ENCODE measurements at places on chromosomes 7 and 10.

GRCh38 chr7:129698516-129699418 lies 87.2 kb downstream of the NRF1 start:
- no peak for DNase-seq

DNA sequence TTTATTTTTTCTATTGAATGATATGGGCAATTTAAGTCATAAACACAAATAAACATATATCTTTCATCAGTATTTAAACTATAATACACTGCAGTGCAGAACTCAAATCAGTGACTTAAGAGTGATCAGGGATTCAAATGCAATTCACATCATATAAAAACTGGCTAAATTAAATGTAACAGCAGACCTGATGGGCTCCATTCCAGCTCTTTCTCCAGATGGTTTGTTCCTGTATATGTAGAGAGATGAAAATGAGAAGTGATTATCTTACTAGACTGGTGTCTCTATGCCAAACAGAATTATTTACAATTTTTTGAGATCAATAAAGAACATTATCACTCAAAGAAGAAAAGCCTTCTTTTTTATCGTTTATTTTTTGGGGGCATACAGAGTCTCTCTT lies 568.8 kb upstream of the ADARB2 start:
- DNase-seq: no peak

DNA sequence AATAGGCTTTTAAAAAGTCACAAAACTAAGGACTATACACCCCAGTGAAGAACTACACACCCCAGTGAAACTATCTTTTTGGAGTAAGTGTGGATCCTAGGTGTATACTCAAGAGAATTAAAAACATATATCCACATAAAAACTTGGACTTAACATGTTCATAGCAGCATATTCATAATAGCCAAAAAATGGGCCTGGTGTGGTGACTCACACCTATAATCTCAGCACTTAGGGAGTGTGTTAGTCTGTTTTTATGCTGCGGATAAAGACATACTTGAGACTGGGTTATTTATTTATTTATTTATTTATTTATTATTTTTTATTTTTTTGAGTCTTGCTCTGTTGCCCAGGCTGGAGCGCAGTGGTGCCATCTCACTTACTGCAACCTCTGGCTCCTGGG lies 19.0 kb upstream of the COMTD1 start:
- no peak for DNase-seq

- no peak for DNase-seq
These were observed 65.6 kb downstream of the CTBP2 start for GRCh38 chr10:125094806-125095205.

GRCh38 chr7:30548845-30549244 lies 44.2 kb upstream of the GGCT start:
- no peak for DNase-seq

DNA sequence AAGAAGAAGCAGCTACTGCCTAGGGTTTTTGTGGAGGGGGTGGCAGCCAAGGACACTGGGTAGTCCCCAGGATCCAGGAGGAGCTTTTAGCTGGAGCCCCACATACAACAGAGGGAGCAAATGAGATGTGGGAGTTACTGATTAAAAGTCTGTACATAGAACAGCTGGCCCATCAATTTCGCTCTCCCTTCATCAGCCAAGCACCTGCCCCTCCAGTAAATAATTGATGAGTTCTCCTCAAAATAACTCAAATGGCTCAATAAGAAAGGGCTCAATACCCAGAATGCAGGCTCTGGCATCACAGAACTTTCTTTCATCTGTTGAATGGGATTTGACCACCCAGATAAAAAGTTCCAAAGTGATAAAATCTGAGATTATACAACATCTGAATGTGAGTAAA lies 15.1 kb upstream of the WNT8B start:
- no peak for DNase-seq

DNA sequence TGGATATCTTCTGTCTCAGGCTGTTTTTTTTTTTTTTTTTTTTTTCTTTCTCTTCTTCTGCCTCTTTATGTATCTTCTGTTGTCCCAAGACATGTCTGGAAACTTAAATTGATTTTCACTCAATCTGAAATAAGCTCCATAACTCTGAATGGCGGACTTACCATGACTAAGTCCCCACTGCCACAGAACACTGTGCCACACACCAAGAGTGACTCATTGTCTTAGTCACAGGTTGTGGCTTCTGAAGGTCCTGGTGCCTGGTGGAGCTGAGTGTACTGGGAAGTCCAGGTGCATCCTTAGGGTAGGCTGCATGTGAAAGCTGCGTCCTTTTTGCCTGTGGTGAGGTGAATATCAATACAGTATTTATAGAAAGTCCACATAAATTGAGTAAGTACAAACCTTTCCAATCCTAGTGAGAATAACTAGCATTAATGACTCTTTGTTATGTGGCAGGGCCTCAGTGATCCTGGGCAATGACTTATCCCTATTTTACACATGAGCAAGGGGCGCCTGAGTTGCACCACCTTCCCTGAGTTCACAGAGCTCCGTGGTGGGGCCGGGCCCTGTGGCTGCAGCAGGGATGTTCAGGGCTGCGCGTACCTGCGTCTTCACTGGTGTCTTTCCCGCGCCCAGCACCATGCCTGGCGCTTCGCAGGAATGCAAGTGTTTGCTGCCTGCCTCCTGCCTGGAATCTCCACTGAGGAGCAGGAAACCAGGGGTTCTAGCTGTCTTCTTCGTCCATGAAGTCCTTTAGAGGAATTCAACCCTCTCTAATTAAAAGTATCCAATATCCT lies 4.3 kb downstream of the PFKP start:
- DNase-seq: no peak

DNA sequence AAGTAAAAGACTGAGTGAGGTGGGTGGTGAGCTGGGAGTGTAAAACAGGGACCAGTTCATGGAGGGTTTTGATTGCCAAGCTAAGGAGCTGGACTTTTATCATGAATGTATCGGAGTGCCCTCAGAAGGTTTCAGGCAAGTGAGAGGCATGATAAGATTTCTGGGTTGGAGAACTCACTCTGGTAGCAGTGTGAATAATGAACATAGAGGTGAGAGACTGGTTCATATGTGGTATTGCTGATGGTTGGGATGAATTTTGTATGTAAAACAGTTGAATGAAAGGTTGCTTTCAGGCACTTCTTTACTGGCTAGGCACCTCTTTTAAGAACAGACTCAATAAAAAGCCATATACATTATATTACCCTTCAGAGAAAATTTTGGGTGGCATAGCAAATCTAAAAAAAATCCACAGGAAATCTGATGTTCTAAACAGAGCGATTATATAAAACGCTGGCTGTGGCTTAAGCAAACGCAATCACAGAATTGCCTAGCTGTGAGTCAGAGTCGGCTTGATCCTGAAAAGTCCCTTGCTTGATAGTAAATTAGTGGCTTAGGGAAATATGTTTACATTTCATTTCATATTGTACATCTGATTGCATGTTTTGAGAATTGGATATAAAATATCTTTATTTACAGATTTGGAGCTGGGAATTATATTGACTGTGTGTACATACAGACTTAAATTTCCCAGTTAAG lies 92.9 kb upstream of the HDAC9 start:
- no peak for DNase-seq

DNA sequence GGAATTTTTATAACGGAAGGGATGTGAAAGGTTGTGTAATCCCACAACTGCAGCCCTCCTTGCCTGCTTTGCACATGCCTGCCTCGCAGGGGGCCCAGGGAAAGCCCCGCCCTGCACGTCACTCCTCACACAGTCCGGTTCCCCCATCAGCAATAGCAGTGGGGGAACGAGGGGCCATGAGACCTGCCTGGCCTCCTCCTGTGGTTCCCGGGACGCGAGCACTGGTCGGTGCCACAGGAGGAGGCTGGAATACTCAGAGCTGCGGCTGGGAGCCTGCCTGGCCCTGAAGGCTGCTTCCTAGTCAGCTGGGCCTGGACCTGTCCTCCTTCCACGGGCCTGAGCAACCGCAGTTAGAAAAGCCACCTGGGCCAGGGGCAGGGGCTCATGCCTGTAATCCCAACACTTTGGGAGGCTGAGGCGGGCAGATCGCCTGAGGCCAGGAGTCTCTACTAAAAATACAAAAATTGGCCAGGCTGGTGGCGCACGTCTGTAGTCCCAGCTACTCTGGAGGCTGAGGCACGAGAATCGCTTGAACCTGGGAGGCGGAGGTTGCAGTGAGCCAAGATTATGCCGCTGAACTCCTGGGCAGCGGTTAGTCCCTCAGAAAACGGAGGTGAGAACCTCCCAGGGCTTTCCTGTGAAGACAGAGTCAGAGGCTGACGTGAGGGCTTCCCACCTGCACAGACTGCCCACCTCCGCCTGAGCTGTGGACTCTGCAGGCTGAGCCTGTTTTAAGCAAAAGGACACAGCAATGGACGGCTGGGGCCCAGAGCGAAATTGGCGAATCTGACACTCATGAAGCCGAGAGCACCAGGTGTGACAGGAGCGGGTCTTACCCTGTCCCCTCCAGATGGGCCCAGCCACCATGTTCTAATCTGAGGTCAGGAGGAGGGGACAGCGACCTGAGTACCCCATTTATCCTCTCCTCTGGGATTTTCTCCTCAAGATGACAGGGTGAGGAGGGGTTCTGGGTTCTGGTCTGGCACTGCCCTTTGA lies 52.9 kb downstream of the VIPR2 start:
- DNase-seq: no peak

- no peak for DNase-seq
These were observed 54.3 kb downstream of the ARHGAP21 start for GRCh38 chr10:24669285-24669852.

DNA sequence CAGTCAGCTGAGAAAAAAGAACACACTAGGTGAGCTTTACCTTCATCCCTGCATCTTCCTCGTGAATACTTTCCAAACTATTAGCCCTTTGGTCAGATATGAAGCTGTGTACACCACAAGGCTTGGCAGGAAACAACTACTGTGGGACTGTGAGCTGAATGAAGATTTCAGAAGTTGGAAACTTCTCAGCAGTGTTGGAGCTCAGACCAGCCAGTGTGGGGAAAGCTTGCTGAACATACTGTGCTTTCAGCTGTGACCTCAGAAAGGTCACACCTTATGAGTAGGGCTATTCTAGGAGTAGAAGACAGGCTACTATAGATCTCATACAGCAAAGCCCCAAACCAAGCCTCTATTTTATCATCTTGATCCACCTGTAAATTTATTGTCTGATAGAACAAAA lies 123.6 kb downstream of the EXOC4 start:
- DNase-seq: no peak

DNA sequence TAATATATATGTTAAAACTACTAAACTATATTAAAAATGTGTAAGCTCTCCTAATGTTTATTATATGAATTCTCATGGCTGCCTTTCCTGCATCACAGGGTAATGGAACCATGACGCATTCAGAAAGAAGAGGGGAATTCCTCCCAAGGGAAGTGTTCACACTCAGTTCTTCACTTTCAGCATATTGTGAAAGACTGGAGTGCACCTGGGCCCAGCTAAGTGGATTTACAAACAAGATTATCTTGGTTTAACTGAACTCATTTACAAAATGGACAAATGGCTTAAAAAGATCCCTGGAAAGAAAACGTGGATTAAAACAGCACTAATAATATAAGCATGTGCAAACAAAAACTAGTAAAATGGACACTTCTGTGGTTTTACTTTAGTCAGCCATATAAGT lies 149.8 kb downstream of the DOCK4 start:
- no peak for DNase-seq

DNA sequence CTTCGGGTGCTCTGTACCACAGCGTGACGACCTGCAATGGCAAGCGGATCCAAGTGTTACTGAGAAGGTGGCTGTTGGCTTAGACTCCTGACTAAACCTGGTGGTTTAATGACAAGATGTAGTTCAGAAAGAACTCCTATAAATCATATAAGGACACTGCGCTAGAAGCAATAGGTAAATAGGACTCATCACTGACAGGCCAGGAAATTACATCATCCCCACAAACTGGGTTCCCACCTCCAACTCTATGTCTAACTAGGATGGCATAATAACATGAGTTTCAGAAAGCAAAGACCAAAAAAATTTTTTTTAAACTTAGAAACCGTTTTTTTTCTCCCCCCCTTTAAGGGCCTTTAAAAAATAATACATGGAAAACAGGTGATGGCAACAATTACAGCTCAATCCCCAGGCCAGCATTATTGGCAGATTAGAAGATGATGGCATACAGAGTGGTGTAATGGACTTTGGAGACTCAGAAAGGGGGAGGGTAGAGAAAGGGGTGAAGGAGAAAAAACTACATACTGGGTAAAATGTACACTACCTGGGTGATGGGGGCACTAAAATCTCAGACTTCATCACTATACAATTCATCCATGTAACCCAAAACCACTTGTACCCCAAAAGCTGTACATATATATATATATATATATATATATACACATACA lies 81.4 kb upstream of the FAM133B start:
- DNase-seq: no peak

DNA sequence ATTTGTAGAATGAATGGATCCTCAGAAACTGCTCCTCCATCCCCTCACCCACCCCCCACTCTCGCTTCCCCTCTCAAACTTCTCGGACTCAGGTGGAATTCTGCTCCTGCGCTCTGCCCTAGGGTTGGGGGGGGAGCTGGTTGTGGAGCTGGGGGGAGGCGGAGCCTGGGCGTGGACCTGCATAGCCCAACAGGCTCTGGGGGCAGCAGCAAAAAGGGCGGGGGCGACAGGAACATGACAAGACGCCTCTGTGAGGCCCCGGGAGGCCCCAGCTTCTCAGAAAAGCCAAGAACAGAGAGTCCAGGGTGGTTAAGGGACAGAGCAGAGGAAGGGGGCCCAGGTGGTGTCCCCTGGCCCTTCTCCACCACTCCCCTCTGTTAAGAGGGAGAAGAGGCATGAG lies 3.5 kb downstream of the TSC22D4 start:
- no peak for DNase-seq

DNA sequence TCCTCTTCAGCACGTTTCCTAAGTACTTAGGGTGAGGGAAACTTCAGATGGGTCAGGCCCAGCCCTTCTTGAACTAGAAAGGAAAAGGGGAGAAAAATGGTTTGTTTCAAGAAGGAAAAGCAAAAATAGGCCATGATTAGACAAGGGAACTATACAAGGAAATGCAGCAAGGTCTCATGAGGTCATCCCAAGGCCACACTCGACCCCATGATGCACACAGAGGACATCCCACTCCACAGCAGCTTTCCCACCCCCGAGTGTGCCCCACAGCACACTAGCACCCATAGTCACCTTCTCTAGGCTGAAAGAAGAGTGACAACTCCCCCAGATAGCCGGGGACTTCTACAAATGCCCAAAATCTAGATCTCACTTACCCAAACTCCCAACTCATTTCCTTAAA lies 173.4 kb downstream of the FAM107B start:
- no peak for DNase-seq

GRCh38 chr10:90289037-90289436 lies 568.8 kb downstream of the HTR7 start:
- DNase-seq: no peak

- no peak for DNase-seq
These were observed 205.3 kb upstream of the KLF6 start for GRCh38 chr10:3990307-3990706.
